ENCODE measurements at places on chromosomes 2 and 18. TPM values are rescaled to one million over a fixed set of nuclear protein-coding genes. Genes with fewer than 3 reads are reported as not detected.

The PLEKHH2 gene
- total RNA-seq = 0.49 TPM

The DSG4 gene
- not detected for total RNA-seq

The C2orf80 gene
- not detected for total RNA-seq

The MYCN gene
- total RNA-seq = not detected

The SLC4A3 gene
- 0.13 TPM for total RNA-seq

The CPO gene
- not detected for total RNA-seq

- no peak for DNase-seq
These were observed 16.1 kb upstream of the REG3G start for GRCh38 chr2:79009388-79009787.

- no peak for DNase-seq
These were observed 382.1 kb downstream of the NRXN1 start for GRCh38 chr2:50649626-50650402.

GRCh38 chr18:8722946-8723820 is 17.8 kb downstream of the MTCL1 start:
- DNase-seq = no peak

GRCh38 chr2:212195626-212196025 is 343.0 kb downstream of the ERBB4 start:
- DNase-seq = no peak

- DNase-seq = no peak
These were observed 20.9 kb upstream of the AGFG1 start for GRCh38 chr2:227450926-227451654.

DNA sequence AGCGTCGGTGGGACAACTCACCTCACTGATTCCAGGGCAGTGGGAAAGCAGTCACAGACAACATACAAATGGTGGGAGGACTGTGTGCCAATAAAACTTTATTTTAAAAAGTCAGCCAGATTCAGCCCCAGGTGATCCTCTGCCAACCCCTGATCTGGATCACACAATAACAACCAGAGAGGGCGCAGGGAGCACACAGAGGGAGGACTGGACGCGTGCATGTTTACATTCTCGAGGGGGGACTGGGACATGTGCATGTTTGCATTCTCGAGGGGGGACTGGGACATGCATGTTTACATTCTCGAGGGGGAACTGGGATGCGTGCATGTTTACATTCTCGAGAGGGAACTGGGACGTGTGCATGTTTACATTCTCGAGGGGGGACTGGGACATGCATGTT is 209.5 kb downstream of the NDUFA10 start:
- DNase-seq = no peak

DNA sequence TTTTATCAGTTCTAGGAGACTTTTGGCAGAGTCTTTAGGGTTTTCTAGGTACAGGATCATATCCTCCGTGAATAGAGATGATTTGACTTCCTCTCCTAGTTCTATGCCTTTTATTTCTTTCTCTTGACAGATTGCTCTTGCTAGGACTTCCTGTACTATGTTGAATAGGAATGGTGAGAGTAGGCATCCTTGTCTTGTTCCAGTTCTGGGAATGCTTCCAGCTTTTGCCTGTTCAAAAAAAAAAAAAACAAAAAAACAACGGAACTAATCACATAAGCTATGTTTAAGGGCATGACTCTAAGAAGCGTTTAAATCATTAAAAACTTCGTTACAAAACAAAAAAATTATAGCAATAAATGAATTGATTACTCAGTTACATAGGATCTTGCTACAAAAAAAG is 145.7 kb downstream of the NUP35 start:
- DNase-seq = no peak

- DNase-seq = no peak
These were observed 533.9 kb upstream of the NXPH2 start for GRCh38 chr2:139314059-139314458.

- DNase-seq = no peak
These were observed 162.2 kb downstream of the ALPK2 start for GRCh38 chr18:58466636-58467205.

DNA sequence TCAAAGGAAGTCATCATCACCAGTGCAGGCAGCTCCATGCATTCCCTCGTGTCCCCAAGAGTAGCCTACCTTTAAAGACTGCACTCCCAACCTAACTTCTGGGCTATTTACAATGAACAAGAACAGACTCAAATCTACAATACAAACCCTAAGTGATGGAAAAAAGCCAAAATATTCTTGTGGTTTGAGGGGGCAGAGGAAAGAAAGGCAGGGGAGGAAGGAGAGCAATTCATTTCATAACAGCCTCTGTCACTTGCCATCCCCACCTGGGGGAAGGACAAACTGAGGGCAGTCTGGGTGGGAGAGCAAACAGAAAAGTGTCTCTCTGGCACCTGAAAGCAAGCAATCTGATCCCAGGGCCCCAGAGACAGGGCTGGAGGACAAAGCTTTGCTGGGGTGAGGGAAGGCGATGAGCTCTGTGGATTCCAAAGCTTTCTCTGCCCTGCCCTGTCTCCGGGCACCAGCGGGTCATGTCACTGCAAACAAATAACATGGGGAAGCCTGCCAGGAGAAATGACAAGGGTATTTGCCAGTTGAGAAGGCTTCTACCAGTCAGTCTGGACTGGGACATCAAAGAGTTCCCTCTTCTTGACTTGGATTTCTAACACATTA is 528.0 kb upstream of the TNP1 start:
- DNase-seq = no peak

DNA sequence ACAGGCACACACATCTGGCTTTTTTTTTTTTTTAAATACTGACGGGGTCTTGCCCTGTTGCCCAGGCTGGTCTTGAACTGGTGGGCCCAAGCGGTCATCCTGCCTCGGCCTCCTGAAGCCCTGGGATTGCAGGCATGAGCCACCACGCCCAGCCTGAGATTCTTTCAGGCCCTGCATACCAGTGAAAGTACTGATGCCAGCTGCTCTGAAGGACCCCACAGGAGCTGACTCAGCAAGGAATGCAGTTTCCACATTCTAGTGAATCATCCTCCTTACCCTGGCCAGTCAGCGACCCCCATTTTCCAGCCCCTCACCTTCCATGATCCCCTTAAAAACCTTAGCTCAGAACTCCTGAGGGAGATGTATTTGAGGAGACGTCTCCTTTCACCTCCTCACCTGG is 5.8 kb upstream of the DTYMK start:
- no peak for DNase-seq

GRCh38 chr18:26653943-26654615 is 105.7 kb upstream of the KCTD1 start:
- DNase-seq = no peak

DNA sequence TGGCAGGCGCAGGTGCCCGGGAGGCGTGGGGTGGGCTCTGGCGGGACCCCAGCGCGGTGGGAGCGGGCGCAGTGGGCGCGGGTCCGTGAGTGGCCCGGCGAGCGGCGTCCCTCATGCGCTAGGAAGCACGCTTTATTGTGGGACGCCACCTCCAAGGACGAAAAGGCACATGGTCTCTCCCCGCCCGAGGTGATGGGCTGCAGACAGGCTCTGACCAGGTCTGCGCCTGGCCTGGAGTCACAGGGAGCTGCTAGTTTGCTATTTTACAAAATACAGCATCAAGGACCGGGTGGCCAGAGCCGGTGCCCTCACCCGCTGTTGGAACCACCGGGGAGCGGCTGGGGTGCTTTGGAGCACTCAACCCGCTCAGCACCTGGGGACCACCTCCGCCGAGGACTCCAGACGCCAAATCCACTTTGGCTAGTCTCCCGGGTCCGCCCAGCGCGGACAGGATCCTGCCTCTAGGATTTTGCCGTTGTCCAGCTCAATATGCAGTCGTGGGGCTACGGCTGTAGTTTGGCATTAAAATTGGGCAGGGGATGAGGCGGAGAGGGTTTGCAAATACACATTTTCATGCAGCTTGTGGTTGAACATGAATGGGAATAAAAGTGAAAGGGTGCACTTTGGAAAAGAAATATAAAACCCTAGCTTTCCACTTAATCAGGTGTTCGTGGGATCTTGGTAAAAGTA is 65.4 kb downstream of the LRRFIP1 start:
- DNase-seq = no peak

- no peak for DNase-seq
These were observed 79.6 kb downstream of the SPTBN1 start for GRCh38 chr2:54535599-54536195.
